ENCODE measurements at places on chromosomes 7 and 10. TPM values are rescaled to one million over a fixed set of nuclear protein-coding genes. Genes with fewer than 3 reads are reported as not detected.

H2BK1 gene
- not detected for total RNA-seq

GPAM gene
- total RNA-seq, result 7.5 TPM

DEPP1 gene
- 68.7 TPM for total RNA-seq

PNLIPRP3 gene
- total RNA-seq, result not detected

ABCA13 gene
- total RNA-seq, result 2.7 TPM
